ENCODE measurements at places on chromosomes 11 and 22.

DNA sequence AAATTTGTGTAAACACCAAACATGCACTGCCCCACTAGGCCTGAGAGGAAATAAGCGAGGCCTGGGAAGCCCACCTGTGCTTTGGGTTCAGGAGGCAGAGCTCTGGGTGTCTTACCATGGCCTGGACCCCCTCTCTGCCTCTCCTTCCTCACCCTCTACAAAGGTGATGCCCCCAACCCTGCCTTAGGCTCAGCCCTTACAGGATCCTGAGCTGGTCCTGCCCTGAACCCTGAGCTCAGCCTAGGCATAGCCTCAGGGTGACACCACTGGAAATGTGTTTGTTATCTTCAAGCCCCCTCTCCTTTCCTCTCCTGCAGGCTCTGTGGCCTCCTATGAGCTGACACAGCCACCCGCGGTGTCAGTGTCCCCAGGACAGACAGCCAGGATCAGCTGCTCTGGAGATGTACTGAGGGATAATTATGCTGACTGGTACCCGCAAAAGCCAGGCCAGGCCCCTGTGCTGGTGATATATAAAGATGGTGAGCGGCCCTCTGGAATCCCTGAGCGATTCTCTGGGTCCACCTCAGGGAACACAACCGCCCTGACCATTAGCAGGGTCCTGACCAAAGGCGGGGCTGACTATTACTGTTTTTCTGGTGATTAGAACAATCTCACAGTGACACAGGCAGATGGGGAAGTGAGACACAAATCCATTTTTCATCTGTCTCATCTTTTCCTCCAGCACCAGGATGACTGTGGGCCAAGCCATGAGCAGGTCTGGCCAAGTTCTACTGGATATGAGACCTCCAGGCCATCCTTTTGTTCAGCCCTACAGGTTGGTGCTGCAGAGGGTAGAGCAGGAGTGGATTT, 117.8 kb downstream of the GGTLC2 start:
- DNase-seq: no peak

DNA sequence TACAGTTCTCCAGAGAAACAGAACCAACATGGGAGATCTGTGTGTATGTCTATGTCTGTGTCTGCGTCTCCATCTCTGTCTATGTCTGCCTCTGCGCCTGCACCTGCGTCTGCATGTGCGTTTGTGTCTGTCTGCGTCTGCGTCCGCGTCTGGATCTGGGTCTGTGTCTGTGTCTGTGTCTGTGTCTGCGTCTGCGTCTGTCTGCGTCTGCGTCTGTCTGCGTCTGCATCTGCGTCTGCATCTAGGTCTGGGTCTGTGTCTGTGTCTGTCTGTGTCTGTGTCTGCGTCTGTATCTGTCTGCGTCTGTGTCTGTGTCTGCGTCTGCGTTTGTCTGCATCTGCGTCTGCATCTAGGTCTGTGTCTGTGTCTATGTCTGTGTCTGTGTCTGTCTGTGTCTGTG, 88.4 kb upstream of the SLC22A12 start:
- DNase-seq: no peak

DNA sequence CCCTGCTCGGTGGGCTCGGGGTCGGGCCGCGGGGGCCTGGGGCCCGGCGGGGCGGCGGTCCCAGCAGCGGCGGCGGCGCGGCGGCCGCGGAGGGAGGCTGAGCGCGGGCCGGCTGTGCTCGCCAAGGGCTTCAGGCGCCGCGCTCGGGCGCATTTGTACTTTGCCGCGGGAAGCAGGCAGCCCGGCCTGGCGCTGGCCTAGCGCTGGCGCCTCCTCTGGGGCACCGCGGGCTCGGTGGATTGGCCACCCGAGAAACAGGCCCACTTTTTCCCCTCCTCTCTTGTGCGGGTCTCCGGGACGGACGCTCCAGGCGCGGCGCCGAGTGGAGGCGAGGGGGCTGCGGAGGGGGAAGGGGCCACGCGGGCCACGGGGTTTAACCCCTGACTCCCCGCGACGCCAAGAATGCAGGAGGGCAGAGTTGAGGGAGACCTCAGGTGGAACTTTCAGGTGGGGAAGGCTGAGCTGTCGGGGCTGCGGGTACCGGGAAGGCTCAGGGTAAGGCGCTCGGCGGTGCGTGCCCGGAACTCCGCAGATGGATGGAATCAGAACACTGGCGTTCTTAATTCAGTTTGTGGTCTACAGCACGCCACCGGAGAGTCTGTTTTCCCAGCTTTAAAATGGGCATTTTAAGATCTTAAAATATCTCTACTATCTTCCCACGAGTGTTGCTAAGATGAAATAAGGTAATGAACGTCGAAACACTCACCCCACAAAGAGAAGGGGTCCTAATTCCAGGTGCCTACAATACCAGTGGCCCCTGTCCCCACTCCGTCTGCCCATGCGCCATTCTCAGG, at the start of gene CHRDL2:
Gene CHRDL2, minus strand, starts transcription at position 126 of the 794 bp plus-strand sequence. CDS start 538 bp downstream, outside the sequence.
- no peak for DNase-seq

- no peak for DNase-seq
These were observed 33.4 kb downstream of the PARVB start for GRCh38 chr22:44057401-44057987.

GRCh38 chr11:127028648-127029047, 28.1 kb upstream of the KIRREL3 start:
- no peak for DNase-seq

DNA sequence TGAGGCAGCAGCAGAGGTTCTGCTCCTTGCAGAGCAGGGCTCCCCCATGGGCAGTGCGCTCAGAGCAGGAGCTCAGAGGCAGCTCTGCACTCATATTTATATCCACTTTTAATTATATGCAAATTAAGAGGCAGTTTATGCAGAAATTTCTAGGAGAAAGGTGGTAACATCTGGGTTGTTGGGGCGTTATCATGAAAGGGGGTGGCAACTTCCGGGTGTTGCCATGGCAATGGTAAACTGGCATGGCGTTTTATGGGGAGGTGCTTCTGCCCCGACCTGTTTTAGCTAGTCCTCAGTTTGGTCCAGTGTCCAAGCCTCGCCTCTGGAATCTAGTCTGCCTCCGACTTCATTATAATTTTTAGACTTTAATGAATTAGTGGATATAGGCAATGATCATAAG, 1191.7 kb downstream of the TBC1D22A start:
- DNase-seq: no peak

DNA sequence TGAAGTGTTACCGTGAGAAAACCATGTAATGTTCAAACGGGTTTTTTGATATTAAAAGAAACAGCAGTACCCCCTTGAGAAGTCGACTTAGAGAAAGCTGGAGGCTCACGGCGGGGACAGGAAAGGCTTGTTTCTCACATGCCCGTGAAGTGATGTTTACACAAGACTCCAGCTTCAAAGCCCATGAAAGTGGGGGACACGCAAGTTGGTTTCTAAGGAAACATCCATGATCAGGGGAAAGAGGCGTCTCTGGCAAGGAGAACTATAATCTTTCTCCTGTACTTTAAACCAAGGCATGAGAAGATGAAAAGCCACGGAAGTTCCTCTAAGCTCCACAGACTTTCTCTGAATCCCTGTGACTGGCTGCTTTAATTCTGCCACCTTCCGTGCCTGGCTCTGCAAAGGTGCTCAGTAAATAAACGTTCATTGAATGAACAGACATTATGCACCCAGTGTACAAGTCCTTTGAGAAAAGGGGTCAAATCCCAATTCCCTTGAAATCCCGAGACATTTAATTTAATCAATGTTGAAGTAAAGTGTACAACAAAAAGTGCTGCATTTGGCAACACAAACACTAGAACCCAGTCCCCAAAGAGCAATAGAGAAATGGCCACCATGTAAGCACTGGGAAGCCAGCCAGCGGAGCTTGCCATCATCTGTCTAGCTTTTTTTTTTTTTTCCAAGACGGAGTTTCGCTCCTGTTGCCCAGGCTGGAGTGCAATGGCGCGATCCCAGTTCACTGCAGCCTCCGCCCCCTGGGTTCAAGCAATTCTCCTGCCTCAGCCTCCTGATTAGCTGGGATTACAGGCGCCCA, 58.7 kb downstream of the AHNAK start:
- no peak for DNase-seq

DNA sequence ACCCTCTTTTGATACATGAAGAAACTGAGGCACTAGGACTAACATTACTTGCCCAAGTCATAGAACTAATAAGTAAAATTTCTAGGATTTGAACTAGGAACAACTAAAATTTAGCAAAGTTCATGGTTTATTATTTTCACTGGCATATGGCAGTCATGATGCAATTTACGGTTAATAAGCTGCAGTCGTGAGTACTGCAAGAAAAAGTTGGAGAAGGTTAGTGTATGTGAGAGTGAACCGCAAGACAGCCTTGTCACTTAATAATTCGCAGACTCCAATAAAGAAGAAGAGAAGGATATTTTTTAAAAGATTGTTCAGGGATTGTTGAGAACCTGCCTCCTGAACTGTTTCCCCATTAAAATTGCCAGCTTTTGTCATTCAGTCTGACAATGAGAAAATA, 663.4 kb upstream of the TENM4 start:
- no peak for DNase-seq

GRCh38 chr11:74283580-74284180, 27.8 kb downstream of the P4HA3 start:
- DNase-seq: no peak

DNA sequence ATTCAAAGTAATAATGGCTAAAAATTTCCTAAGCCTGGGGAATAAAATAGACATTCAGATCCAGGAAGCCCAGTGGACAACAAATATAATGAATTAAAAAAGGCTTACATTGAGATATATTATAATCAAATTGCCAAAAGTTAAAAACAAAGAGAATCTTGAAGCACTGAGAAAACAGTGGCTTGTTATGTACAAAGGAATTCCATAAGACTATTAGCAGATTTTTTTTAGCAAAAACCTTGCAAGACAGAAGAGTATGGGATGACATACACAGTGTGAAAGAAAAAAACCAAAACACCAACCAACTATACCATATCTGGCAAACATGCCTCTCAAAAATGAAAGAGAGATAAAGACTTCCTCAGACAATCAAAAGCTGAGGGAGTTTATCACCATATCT, 20.7 kb downstream of the OR10V1 start:
- DNase-seq: no peak

- DNase-seq: no peak
These were observed 21.8 kb downstream of the RPL3 start for GRCh38 chr22:39297490-39298240.

GRCh38 chr11:73386016-73386415, 9.8 kb downstream of the RELT start:
- DNase-seq: no peak

- DNase-seq: peak; percentile 29
These were observed 18.9 kb upstream of the YPEL1 start for GRCh38 chr22:21754523-21754922.

DNA sequence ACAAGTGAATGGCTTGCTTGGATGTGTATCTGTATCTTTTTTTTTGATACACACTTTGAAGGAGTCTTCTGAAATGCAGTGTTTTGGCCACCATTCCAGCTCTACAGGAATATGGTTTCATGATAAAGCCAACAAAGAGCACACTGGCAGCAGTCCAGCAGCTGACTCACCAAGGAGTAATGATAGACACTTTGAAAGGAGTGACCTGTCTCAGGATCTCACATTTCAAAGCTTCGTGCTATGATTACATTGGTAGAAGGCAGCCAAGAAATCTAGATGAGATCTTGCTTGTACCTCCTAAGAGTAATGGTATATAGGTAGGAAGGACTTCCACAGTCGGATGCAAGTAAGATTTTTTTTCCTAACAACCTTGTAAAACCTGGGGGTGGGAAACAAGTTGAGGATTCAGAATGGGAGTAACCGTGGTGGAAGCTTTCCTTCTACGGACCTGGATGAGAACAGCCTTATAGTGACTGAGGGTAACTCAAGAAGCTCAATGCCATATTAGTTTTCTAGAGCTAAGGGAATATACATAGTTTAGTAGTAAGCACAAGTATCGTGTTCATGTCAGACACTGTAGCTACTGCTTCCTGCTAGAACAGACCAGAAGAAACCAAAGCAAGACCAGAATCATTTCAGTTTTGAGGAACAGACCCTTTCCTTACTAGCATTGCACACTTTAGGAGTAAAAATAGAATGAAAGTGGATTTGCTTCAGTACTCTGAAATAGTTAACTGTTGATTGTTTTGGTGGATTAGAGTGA, 25.0 kb downstream of the MTMR3 start:
- no peak for DNase-seq

DNA sequence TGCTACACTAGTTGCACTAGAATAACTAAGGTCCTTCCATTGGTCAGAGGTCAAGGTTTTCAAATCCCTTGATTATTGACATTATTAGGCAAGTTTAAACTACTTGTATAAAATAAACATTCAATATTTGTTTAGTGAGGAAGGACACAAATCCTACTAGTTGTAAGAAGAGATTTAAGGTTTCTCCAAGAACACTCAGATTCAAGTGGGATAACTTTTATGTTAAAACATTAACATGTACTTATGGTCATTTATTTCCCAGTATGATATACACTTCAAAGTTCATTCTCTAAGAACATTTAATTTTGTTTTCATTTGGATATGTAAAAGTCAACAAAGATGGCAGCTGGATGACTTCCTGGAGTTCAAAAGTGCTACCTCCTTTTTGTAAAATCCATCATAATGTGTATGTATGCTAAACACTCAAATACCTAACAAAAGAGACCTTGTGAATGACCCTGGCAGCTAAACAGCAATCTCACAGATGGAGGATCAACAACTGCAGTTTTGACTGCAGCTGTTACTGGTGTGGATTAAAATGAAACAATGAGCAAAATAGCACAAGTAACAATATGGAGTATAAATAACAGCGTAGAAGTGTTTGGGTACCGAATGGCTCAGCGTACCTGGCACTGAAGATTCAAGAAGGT, 1.5 kb downstream of the CCDC90B start:
- DNase-seq: no peak

GRCh38 chr22:49599691-49600455, 227.8 kb downstream of the BRD1 start:
- no peak for DNase-seq

GRCh38 chr22:39233710-39234471, 10.9 kb downstream of the PDGFB start:
- DNase-seq: no peak

GRCh38 chr11:94678236-94678635, 89.9 kb upstream of the AMOTL1 start:
- DNase-seq: no peak

- no peak for DNase-seq
These were observed 80.1 kb downstream of the SVIP start for GRCh38 chr11:22749536-22749935.

DNA sequence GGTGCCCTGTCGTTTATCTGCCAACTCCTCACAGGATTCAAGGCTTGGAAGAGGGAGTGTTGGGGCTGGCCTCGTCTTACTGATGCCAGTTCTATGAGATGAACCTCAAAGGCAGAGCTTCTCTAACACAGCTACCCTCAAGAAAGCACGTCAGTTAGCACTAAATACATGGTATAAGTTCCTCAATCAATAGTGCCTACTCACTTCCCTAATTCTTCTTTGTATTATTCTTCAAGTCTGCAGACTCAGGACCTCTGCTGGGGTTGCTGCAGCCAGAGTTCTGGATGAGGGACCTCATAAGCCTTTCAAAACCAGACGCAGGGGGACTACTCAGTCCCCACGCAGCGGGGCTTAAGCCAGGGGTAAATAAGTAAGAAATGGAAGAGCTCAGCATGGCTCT, 118.3 kb downstream of the VPREB1 start:
- no peak for DNase-seq

GRCh38 chr11:84819128-84819527, 808.0 kb downstream of the DLG2 start:
- DNase-seq: no peak

- DNase-seq: no peak
These were observed 3.2 kb upstream of the HMOX1 start for GRCh38 chr22:35377735-35378134.

GRCh38 chr11:131662993-131663392, 292.6 kb downstream of the NTM start:
- no peak for DNase-seq

All from memory B cell (primary cell).